CD4-positive, alpha-beta T cell treated with Interleukin-2 at 100 ng/mL for 4 hours (primary cell): ENCODE measurements at places on chromosomes 5 and 9.

DNA sequence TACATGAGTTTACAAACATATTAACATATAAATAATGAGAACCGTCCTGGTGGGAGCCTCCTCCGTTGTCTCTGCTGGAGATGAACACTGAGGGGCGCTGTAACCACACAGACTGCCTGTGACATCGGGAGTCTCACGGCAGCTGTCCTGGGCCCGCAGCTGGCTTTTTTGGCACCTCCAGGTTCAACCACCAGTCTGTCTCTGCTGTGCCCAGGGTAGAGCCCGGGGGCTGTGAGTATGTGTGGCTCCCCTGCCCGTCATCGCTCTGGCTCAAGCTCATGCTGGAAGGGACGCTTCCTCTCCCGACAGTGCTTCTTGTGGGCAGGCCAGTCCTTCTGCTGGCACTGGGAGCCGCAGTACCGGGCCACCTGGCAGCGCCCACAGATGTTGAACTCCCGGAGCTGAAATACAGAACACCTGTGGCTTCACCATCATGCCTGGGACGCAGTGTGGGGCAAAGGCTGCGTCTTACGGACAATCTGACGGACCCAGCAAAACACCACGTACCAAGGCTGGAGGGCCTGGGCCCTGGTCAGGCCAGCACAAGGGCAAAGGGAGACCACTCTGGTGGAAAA is 3.6 kb upstream of the DPH7 start:
- DNase-seq, result no peak

GRCh38 chr5:122341087-122341486 is 29.1 kb downstream of the SNCAIP start:
- DNase-seq, result no peak

- no peak for DNase-seq
These were observed 13.4 kb upstream of the ZCCHC9 start for GRCh38 chr5:81288021-81288433.

GRCh38 chr9:96006961-96007360 is 131.5 kb downstream of the ERCC6L2 start:
- no peak for DNase-seq

GRCh38 chr9:77521091-77521490 is 127.0 kb downstream of the GNA14 start:
- no peak for DNase-seq

- DNase-seq, result no peak
These were observed 16.8 kb downstream of the FRMD3 start for GRCh38 chr9:83521411-83521810.

DNA sequence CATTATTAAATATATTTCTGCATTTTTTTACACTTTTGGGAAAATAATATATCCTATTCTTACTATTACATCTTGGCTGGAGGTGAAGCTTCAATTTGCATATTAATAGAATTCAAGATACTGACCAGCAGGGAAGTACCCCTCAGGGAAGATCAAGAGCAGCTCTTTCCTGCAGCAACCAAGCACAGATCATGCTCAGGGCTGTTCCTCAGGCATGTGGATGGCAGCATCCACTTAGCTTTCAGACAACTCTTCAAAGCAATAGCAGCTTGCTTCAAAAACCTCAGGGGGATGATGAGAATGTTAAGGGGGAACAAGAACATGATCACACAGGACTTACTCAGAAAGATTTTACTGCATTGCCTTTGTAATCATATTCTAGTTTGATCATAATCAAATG is 731.8 kb downstream of the SEMA5A start:
- DNase-seq, result no peak

GRCh38 chr5:80219391-80219790 is 36.5 kb downstream of the SERINC5 start:
- DNase-seq, result no peak

- no peak for DNase-seq
These were observed 49.7 kb downstream of the MYO10 start for GRCh38 chr5:16886366-16886736.

DNA sequence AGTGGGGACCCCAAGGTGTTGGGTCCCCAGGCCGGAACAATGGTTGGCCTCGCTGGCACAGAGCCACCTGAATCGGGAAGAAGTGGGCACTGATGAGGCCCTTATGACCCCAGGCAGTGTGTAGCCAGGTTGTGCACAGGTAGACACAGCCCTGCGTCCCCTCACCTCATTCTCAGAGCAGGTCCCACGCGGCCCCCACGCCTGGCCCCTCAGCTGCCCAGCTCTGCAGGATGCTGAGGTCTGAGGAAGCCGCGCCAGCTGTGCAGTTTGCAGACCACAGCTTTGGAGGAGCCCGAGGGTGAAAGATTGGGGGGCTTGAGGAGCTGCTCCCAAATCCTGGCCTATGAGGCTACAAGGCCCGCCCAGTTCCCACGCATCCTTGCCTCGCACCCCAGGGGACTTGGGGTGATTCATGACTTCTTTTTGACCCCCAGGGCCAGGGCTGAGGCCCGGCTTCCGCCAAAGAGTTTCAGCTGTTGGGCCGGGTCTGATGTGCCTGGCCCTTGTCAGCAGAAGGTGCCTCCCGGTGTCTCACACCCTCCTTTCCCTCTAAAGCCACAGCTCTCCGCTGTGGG is 87.8 kb upstream of the PHYKPL start:
- no peak for DNase-seq

DNA sequence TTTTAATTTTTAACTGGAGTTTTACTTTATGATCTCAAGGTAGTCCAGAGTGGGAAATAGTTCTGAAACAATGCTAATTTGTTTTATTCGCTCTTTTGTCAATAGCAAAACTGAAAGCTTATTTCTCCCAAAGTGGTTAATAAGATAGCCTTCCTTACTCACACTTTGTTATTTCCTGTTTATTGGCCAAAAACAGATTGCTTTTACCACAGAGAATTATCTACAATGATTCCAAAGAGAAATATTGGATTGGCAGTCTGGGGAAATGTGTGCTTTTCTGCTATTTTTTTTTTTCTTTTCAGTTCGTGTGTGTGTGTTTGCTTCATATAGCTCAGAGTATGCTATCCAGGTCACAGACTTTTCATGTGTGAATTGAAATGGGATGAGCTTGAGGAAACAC is 756.7 kb upstream of the RGMB start:
- DNase-seq, result no peak

DNA sequence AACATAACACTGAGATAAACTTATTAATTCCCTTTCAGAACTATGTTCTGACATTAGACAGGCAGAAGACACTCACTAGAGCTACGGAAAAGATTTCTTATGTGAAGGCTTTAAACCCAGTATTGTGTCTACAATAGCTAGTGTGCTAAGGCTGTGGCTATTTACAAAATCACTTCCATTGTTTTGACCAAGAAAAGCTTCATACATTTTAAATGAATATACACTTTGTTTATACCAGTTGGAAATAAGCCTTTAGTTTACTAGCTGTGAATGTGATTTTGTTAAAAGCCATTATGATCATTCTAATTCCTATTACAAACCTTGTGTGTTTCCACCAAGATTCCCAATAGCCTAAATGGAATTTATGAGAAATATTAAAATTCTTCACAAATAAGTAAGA is 83.0 kb downstream of the AGTPBP1 start:
- no peak for DNase-seq

- no peak for DNase-seq
These were observed 8.4 kb downstream of the SARDH start for GRCh38 chr9:133729617-133730281.

DNA sequence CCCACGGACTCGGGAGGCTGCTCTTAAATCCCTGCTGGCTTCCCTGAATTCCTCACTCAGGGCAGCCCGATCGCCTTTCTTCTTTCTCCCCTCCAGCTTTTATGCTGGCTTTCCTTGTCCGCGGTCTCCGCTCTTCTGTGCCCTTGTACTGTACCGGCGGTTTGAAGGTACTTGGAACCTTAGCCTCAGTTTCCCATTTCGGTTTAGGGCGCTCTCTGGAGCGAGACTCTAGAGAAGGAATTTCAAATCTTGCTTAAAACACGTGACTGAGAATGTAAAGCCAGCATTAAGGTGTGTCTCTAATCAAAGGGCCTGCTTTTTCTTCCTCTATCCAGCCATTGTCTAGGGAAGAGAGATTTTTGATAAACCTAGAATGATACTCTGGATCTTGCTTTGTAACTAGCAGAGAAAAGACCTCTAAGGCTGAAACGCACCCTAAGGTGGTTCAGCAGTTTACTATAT is 650 bp downstream of the GPR107 start:
- no peak for DNase-seq

GRCh38 chr9:16864649-16865434 is 5.6 kb downstream of the BNC2 start:
- no peak for DNase-seq

- no peak for DNase-seq
These were observed 192.1 kb upstream of the DMRT1 start for GRCh38 chr9:649128-650074.

- no peak for DNase-seq
These were observed 157.3 kb upstream of the DAPK1 start for GRCh38 chr9:87340391-87340790.

- DNase-seq, result no peak
These were observed 44.4 kb upstream of the APC start for GRCh38 chr5:112693301-112693700.

GRCh38 chr9:111438541-111439235 is 45.5 kb downstream of the ECPAS start:
- no peak for DNase-seq

DNA sequence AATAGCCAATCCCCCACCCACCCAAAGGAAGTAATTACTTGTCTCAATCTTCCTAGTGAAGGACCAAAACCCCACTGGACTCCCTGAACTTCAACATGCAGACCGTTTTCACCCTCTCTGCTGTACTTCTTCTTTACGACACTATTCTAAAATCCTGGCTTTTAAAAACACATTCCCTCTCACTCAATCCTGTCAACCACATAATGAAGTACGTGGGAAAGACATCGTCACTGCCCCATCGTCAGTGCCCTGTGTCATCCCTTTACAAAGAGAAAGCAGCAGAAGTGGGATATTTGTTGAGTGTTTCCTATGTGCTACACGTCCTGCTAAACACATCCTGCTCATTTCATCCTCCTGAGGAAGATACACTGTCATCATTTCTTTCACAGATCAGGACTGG is 54.2 kb downstream of the MAPKAP1 start:
- DNase-seq, result no peak

DNA sequence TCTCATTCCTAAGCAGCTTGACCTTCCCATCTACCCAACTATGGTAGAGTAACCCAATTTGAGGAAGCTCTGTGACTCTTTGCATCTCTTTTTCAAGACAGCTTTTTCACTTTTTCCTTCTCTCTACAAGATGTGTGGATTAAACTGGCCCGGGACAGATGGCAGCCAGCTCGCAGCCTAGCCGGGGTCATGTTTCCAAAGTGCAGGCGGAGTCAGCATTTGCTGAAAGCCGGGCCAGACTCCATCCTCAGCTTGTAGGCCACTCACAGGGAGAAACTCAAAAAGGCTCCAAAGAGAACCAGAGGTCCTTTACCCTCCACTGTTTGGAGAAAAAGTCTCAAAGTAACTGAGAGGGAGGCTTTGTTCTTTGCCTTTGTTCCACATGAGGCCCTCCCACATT is 286.8 kb upstream of the PANK3 start:
- DNase-seq, result no peak

- peak; percentile 39 for DNase-seq
These were observed 1.3 kb downstream of the SDHA start for GRCh38 chr5:219460-219863.

DNA sequence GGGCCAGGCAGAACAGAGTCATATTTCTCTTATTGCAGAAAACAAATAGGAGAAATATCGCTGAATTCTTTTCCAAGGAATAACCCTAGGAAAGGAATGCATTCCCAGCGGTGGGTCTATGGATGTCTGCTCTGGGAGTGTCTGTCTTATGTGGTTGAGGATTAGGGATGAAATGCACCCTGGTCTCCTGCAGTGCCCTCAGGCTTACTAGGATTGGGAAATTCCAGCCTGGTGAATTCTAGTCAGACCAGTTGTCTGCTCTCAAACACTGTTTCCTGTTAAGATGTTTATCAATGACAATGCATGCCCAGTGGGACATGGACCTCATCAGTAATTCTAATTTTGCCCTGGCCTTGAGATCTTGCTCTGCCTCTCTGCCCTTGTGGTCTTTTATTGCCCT is 136.1 kb upstream of the ELAVL2 start:
- DNase-seq, result no peak

GRCh38 chr9:126628969-126629674 is 15.4 kb downstream of the LMX1B start:
- no peak for DNase-seq

GRCh38 chr5:162174358-162174974 is 106.9 kb downstream of the GABRG2 start:
- no peak for DNase-seq

GRCh38 chr9:73595036-73595545 is 443.4 kb downstream of the ANXA1 start:
- DNase-seq, result no peak

GRCh38 chr9:112176524-112176923 is 1.4 kb upstream of the SUSD1 start:
- peak; percentile 56 for DNase-seq

GRCh38 chr5:153970496-153970895 is 68.2 kb downstream of the FAM114A2 start:
- DNase-seq, result no peak

DNA sequence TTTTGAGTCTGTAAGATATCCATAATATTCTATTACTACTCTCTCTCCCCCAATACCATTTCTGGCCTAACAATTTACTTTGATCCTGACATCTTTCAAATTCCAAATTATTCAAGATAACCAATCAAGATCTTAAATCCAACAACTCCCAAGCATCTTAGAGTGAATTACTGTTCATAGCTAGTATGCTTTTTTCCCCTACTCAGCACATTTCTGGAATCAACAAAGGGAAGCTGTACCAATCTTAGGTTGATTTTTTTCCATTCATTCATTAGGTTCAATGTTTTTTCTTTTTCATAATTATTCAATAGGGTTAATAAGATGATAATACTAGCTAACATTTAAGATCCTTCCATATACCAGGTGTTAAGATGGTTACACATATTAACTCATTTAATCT is 50.3 kb upstream of the MTMR12 start:
- no peak for DNase-seq

DNA sequence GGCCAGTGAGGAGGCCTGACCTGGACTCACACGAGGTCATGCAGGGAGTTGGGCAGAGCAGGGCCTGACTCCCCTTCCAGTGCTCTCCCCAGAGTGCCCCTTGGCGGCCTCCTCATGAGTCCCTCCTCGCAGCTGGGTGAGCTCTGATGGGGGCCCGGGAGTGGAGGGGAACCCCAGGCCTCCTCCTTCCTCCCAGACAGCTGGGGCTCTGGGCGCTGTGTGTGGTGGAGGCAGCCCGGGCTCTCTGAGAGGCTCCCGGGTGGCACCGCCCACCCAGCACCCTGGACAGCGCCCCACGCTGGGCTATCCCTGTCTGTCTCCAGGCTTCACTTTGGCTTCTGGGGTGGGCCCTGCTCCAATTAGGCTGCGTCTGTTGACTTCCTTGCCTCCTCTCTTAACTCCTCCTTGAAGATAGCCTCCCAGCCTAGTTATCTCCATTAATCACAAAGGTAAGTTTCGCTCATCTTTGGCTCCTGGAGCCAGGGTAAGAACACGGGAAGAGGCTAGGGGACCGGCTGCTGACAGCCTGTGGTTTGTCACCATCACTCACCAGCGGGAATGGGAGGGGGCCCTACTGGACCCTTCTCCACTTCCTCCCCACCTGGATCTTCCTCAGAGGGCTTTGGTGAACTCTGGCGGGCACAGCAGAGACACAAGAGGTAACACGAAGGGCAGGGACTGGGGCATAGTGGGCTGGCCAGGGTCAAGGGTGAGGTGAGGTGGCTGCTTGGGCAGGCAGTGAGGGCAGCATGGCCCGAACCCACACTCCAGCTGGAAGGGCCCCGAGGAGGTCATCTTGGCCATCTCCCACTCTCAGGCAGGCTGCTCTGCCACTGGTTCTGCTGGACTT is 13.1 kb downstream of the PSD2 start:
- no peak for DNase-seq
